ENCODE measurements at places on chromosomes 6 and 20. TPM values are rescaled to one million over a fixed set of nuclear protein-coding genes. Genes with fewer than 3 reads are reported as not detected.

The EFHC1 gene
- 23.2 TPM for total RNA-seq

The NKAPL gene
- 0.29 TPM for total RNA-seq

The RAB23 gene
- total RNA-seq = 0.49 TPM

The NRSN1 gene
- total RNA-seq = not detected

The RAB44 gene
- total RNA-seq = 0.20 TPM

The DYNLT2 gene
- 3.7 TPM for total RNA-seq

The PTK7 gene
- total RNA-seq = 0.82 TPM

The NELFE gene
- total RNA-seq = 63.3 TPM

The OOEP gene
- total RNA-seq = 0.22 TPM

The LRFN2 gene
- not detected for total RNA-seq

Data from activated B cell treated with CpG ODN at 0.5 μM for 24 hours (primary cell).